ENCODE measurements at places on chromosomes 13 and 19.

- no peak for DNase-seq
These were observed 76.7 kb upstream of the GPR183 start for GRCh38 chr13:99383946-99384345.

GRCh38 chr13:109951491-109951890 is 165.1 kb upstream of the IRS2 start:
- DNase-seq: no peak

DNA sequence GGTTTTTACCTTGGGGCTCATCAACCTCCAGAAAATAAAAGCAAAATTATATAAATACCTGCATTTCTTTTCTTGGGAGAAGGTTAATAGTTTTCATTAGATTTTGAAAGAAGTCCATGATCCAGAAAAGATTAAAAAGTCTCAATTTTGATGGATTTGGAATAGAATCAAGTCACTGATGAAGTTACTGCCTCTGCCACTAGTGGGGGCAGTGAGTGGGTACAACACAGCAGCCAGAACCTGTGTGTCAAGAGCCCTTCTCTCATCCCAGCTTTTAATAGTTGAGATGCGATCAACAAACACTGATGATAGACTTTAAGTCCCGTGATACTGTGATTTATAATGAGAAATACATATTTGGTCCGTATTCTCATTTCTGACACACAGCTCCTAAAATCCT is 686.7 kb downstream of the DIAPH3 start:
- no peak for DNase-seq

GRCh38 chr19:9362905-9363304 is at the start of gene ZNF177:
TSS of gene ZNF177 (plus strand) at chr19:9363013. CDS start at chr19:9378312, 15,299 bp downstream.
- no peak for DNase-seq

GRCh38 chr19:50309396-50310125 is 19.6 kb downstream of the KCNC3 start:
- no peak for DNase-seq

All from renal cortical epithelial cell (primary cell).